Effector memory CD4-positive, alpha-beta T cell (primary cell): ENCODE measurements at places on chromosomes 2 and 18.

GRCh38 chr2:9556121-9556743 is 602 bp upstream of the ADAM17 start:
- peak; percentile 3 for DNase-seq

- DNase-seq = no peak
These were observed 3.9 kb upstream of the SH3RF3 start for GRCh38 chr2:109124982-109125592.

- no peak for DNase-seq
These were observed 68.6 kb downstream of the EXOC6B start for GRCh38 chr2:72757177-72757775.

GRCh38 chr2:229901819-229902218 is 20.0 kb downstream of the TRIP12 start:
- DNase-seq = no peak

DNA sequence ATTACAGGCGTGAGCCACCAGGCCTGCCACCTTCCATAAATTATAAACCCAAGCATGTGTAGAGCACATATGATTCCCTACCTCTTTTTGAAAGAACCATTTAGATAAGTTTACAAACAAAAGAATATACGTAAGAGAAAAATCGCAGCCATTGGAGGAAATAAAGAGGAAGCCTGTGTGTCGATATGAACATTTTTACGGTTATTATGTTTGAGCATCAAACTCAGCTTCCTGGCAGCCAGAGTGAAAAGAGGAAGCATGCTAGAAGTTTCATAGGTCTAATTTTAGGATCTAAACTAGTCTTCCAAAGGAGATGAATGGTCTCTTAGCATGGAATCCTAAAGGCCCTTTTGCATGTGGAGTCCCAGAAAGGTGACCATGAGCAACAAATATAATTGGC is 104.3 kb downstream of the PLB1 start:
- DNase-seq = no peak

GRCh38 chr2:68784915-68785314 is 50.3 kb downstream of the ARHGAP25 start:
- no peak for DNase-seq

DNA sequence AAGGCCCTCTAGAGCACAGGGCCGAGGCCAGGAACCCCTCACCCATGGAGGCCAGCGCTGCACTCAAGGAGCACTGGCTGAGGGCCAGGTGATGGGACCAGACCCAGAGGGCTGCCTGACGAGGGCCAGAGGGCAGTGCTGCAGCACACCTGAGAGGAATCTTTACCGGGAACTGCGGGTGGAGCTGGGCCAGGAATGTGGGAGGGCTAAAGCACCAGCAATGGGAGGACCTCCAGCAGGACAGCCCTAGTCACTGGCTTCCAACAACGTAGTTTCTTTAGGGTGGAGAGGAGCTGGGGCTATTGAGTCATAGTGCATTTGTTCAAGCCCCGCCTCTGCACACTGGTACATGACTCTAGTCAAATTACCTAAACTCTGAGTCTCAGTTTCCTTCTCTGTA is 143.4 kb downstream of the TMEM17 start:
- DNase-seq = no peak

- DNase-seq = no peak
These were observed 74.9 kb upstream of the APCDD1 start for GRCh38 chr18:10379522-10379921.

DNA sequence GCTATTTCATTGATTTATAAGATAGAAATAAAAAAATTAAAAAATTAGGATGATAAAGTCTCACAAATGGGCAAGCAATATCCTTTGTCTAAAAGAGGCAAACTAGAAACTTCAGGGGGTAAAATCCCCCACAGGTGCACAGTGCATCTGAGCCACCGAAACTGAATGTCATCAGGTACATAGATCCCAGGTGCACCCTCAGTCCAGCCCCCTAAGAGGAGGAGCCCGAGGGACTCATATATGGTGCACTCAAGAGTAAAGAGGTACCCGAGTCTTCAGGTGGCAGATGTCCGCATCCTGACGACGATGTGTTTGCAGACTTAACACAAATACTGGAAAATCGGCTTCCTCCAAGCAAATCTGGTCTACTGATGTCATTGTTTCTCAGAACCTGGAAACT is 11.3 kb downstream of the QPCT start:
- DNase-seq = no peak

- DNase-seq = no peak
These were observed 53.4 kb downstream of the SLC66A2 start for GRCh38 chr18:79897940-79898625.

DNA sequence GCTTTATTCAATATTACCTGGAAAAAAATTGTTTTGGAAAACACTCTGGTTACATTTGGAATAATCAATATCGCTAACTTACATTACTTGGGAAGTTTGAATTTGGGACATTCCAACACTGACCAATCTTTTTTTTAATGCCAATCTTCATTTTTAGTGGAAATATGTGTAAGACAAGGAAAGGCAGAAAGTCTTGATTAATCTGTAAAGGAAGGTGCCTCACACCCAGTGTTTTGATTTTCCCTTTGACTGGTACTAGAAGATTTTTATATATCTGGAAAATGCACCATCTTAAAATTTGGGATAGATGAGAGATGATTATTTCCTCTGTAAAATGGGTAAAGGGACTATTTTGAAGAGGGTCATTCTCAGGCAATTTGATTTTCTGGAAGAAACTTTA is 879.2 kb upstream of the ZEB2 start:
- no peak for DNase-seq

- DNase-seq = no peak
These were observed 3.4 kb downstream of the OTX1 start for GRCh38 chr2:63053889-63054602.

DNA sequence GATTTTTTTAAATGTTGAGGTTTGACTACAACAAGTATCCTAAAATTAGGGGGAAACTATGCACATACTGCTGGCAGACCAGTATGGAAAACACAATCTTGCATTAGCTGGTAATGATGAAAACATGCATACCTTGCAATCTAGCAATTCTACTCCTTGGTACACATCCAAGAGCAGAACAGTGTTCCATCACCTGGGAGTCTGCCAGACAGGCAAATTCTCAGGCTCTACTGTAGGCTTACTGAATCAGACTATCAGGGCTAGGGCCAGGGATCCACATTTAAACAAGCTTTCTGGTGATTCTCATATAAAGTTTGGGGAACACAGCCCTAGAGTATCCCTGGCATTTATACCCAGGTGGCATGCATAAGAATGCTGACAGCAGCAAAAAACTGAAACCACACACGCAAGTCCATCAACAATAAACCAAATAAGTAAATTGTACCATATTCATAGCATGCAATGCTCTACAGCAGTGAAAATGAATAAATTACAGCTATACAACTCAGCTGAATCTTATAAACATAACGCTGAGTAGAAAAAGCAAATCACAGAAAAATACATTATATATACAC is 13.6 kb downstream of the CDH2 start:
- no peak for DNase-seq

DNA sequence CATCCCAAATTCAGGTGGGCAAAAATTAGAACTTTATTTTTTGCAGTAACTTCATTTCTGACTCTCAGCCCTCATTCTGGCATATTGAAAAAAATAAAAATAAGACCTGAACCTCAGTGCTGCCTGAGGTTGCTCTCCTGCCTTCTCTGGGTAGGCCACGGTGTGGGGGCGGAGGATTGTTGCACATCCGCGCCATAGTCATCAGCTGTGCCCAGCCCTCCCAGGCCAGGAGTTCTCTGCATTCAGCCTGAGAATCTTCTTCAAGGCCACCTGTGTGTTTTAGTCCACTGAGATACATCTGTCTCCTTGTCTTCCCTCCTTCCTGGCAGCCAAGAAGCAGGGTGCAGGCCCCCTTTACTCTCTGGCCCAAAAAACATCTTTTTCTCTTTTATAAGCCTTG is 94.7 kb downstream of the ARMC9 start:
- DNase-seq = no peak

GRCh38 chr2:128787616-128788015 is 468.9 kb upstream of the HS6ST1 start:
- no peak for DNase-seq

DNA sequence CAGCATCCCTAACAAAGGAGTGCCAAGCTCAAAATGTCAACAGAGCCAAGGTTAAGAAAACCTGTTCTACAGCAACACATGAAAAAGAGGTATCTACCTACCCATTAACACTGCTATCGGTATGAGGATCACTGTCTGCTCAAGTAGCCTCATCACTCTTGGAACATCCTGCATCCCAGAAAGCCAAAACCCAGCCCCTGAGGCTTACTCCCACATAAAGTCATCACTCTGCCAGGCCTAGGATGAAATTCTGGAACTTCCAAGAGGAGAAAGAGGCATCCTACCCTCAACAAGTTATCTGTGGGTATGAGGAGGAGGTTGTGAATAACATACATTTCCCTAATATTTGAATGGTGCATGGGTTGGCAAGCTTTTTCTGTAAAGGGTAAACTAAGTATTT is 25.5 kb downstream of the CDH2 start:
- DNase-seq = no peak

- no peak for DNase-seq
These were observed 39.0 kb downstream of the NOSTRIN start for GRCh38 chr2:168841445-168841844.

DNA sequence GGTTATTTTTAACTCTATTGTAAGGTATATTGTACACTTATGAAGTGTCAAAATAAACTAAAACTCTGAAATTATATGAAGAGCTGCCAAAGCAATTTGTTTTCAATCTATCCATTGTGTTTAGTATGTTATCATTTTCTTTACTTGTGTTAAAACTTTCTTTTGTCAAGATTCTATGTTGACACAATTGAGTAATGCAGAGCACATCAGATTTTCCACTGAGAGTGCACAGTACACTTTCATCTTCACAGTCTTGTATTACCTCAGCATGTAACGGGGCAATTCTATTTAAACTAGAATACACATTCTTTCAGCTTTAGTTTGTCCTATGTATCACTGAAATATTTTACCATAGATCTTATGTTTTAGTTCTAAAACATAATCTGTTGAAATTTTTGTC is 304.4 kb upstream of the ZC3H15 start:
- DNase-seq = no peak

- DNase-seq = no peak
These were observed 52.1 kb downstream of the SLC38A11 start for GRCh38 chr2:164903204-164903603.

- DNase-seq = no peak
These were observed 261.1 kb downstream of the CNTNAP5 start for GRCh38 chr2:124286089-124286783.

- no peak for DNase-seq
These were observed 673.2 kb downstream of the TMEM182 start for GRCh38 chr2:103435010-103435409.

- no peak for DNase-seq
These were observed 20.1 kb upstream of the LTBP1 start for GRCh38 chr2:32926708-32927084.

GRCh38 chr18:52312346-52312745 is 27.7 kb upstream of the DCC start:
- no peak for DNase-seq

DNA sequence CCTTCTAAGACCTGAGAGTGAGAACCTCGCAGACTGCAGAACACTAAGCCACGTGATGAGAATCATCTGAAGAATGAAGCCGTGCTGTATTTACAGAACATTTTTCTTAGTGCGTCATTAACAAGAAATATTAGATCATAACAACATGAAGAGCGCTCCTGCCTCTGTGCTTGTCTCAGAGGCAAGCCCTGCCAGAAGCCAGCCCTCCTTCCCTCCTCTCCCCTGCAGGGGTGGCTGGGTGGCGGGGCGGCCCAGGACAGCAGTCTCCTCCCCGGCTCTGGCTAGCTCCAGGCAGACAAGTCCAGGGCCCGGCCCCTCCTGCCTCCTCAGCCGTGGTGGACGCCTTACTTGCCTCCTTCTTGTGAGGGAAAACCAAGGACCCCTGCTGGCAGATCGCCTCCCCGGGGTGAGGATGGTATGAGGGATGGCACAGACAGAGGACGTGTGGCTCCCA is 262.7 kb downstream of the TWIST2 start:
- DNase-seq = no peak

DNA sequence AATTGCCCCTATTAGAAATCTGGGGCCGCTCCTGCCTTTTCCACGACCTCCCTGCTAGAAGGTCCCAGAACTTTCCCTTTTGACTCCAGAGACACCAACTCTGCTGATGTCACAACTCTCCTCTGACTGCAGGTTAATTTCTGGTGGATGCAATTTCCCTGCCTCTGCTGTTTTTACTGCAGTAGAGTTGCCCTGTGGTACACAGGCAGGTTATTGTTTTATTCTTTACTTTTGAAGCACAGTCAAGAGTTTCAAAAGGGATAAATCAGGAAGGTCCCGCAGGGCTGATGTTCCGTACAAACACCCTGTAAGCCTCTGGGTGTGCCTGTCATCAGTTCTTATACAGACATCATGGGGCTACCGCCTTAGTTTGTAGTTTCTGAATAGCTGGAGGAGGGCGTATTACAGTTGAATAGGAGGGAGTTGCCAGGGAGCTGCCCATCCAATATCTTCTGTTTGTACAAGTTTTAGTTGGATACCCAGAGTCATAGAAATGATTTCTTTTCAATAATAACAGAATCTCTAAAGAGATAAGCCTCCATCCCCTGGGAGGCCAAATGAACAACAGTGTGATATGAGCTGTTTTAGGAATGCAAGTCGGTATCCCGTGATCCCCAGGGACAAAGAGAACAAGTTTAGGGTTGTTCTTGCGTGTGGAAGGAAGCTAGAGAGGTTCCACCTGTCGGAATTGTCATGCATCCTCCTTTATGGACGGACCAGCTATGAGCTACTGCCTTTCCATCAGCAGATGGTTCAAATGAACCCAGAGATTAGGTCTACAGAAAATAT is 108.4 kb upstream of the COPS8 start:
- no peak for DNase-seq

GRCh38 chr2:113720167-113720566 is 36.3 kb downstream of the SLC35F5 start:
- DNase-seq = no peak

DNA sequence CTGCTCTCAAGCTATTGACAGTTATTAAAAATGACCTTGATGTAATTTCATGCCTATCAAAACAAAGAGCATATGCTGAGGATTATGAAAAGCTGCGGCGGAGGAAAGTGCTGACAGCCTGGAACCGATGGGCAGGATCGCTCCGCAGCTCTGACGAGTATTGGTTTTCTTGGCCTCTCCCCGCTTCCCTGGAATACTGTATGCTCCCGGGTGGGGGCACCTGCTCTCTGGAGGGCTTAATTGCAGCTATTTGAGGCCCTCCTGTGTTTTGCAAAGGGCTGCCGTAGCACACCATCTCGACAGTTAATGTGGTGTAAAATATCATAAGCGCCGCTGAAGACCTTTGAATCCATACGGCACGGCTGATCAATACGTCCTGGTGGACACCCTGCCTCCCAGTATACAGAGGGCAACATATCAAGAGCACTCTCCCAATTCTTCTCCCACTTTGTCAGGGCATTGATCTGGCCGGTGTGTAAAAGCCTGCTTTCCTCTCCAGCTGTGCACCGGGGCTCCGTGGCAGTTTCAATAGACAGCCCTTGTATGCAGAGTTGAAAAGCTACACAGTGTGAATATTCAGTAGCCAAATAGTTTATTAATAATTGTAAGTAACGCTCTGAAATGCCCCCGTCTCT is 662.4 kb downstream of the GALR1 start:
- no peak for DNase-seq

DNA sequence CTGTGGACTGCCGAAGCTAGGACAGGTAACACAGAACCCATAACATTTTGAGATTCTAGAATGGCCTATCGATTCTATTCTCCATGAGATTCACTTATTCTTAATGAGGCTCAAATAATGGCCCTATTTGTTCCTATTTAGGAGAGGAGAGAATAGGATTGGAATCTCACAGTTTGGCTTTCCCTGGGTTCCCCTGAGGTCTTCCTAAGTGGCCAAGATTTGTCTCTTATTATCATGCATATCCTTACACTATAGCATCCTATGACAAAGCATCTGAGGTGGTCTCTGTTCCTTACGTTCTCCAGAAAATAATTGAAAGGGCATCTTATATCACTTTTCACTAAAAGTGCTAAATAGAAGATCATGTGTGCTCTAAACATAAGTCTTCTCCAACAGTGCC is 9.5 kb downstream of the WDPCP start:
- DNase-seq = no peak
